ENCODE measurements at places on chromosomes 6 and 20. TPM values are rescaled to one million over a fixed set of nuclear protein-coding genes. Genes with fewer than 3 reads are reported as not detected.
A peak's percentile ranks its signal among the peaks of the same experiment; 100 is the strongest.

- no peak for DNase-seq
Measured at GRCh38 chr6:129500958-129501739, 208.8 kb downstream of the ARHGAP18 start.

Gene OXT
- 0.42 TPM for total RNA-seq

DNA sequence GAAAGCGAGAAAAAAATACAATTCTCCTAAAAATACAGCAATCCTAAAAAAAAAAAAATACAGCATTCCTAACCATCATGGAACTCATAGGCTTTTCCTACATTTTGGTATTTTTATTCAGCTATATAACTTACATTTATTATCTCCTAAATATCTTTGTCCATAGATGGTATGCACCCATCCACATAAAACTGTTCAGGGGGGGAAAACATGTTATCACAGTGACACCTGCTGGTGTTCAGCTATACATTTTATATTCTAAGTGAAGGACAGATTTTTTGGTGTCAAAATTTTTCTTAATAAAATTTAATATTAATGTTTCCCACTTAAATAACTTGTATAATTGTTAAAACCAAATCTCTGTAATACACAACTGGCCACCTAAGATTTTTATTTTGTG is 58.0 kb downstream of the BLOC1S5 start:
- peak; percentile 33 for DNase-seq

Gene WFDC5
- 0.52 TPM for total RNA-seq

DNA sequence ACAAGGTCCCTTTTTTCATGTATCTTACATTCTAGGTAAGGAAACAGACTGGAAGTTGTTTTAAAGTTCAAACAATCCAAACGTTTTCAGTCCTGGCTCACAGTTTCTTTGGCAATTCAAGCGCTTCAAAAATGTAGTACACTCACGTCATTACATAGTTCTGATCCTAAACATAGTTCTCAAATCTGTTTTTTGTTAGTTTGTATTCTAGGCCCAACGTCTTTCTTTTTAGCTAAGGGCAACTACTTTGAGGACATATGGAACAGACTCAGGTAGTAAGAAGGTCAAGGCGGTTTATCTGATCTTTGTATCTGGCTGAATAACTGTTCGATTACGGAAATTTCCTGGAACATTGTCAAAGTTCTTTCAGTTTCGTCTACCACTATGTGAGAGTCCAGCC is 36.9 kb upstream of the PLCB4 start:
- DNase-seq = no peak

DNA sequence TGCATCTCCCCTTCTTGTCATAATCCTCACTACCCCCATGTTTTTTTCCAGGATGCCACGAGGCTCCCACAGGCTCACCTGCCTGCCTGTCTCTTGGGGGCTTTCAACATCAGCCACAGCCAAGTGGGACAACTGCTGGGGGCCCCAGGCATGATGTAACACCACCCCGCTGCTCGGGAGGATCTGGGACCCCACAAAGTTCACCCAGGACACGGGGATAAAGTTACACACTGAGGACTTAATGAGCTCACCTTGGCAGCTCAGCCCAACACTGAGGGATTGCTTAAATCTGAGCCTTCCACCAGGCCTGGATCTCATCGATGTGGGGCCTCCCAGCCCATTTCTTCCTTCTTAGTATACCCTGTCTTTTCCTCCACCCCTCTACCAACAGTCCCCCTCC is 56.4 kb upstream of the NNAT start:
- DNase-seq = no peak

DNA sequence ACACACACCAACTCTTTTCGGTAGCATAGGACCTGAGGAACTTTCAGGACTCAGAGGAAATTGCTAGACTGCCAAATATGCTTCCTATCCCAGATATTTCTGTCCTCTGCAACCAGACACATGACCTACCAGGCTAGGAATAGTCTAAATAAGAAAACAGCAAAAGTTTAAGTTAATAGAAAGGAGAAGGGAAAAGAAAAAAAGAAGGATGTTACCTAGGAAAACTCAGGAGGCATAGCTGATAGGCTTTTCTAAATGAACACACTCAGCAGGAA is 74.6 kb downstream of the MAP3K5 start:
- no peak for DNase-seq

- no peak for DNase-seq
Measured at GRCh38 chr6:168284187-168284586, 35.4 kb downstream of the DACT2 start.

DNA sequence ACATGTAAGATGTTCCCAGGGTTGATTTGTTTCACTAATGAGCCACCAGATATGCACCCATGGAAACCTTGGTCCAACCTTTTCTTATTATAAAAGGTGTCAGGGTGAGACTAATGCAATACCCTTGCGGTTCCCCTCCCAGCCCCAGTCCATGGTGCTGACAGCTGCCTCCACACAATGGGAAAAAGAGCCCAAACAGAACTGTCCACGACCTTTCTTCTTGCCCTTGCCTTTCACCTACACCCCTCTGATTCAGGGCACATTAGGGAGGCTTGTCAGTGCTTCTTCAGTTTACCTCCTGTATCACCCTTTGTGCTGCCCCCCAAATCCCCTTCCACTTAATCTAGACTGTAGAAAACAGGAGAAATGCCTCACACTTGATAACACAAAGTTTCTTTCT is 352.7 kb upstream of the CDH4 start:
- no peak for DNase-seq
